Stimulated activated CD4-positive, alpha-beta T cell treated with anti-CD3 and anti-CD28 coated beads, Interleukin-4, amount 100 ng/mL, for 48 hours (primary cell): ENCODE measurements at places on chromosomes 7 and 10.

- DNase-seq = peak; percentile 36
These were observed 45.8 kb upstream of the WIPI2 start for GRCh38 chr7:5143935-5144903.

- no peak for DNase-seq
These were observed 3.0 kb downstream of the BRI3 start for GRCh38 chr7:98284335-98285036.

DNA sequence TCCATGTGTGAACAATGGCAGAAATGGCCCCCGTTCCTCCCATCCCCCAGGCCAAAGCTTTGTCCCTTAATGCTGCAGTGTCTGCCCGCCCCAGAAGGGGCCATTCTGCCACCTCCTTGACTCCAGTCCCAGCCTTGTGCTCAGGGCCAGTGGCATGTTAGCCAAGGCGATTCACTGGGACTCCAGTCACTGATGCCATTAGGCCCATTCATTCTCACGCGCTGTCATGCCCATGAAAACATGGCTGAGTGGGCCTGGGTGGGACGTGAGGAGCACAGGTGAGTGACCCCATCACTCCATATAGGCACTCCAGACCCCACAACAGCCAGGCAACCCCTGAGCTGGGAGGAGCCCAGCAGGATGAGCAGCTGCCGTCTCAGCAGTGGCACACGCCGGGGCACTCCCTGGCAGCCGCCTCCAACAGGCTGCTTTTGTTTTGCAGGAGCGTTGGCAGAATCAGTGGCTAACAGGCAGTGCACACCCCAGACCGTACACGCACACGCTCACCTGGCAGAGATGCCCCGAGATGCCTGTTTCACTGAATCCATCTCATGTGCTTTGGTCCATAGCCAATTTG lies 79.5 kb downstream of the TCERG1L start:
- DNase-seq = no peak

- DNase-seq = no peak
These were observed 179.5 kb upstream of the TMEM106B start for GRCh38 chr7:12031638-12032037.

DNA sequence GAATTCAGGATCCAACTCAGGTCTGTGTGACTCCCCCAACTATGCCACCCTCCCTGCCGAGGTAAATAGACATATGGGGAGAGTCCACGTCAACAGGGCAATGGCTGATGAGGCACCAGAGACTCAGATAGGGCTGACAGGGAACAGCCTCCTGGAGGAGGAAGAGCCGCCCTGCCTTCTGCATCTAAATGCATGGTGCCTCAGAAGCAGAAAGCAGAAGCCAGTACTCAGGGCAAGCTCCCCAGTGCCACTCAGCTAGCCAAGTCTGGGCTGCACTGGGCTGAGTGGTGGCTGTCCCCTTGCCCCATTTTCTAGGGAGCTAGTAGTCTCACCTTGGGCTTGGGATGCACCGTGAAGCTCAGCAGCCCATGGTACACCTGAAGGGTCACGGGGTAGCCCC lies 11.0 kb downstream of the RRP12 start:
- no peak for DNase-seq

- no peak for DNase-seq
These were observed 670.1 kb downstream of the REEP3 start for GRCh38 chr10:64191286-64191685.

GRCh38 chr10:124629415-124629814 lies 114.8 kb downstream of the FAM53B start:
- DNase-seq = no peak

- no peak for DNase-seq
These were observed 51.5 kb downstream of the RBM17 start for GRCh38 chr10:6140141-6140841.

GRCh38 chr10:124224331-124225028 lies 131.1 kb upstream of the CHST15 start:
- DNase-seq = no peak

DNA sequence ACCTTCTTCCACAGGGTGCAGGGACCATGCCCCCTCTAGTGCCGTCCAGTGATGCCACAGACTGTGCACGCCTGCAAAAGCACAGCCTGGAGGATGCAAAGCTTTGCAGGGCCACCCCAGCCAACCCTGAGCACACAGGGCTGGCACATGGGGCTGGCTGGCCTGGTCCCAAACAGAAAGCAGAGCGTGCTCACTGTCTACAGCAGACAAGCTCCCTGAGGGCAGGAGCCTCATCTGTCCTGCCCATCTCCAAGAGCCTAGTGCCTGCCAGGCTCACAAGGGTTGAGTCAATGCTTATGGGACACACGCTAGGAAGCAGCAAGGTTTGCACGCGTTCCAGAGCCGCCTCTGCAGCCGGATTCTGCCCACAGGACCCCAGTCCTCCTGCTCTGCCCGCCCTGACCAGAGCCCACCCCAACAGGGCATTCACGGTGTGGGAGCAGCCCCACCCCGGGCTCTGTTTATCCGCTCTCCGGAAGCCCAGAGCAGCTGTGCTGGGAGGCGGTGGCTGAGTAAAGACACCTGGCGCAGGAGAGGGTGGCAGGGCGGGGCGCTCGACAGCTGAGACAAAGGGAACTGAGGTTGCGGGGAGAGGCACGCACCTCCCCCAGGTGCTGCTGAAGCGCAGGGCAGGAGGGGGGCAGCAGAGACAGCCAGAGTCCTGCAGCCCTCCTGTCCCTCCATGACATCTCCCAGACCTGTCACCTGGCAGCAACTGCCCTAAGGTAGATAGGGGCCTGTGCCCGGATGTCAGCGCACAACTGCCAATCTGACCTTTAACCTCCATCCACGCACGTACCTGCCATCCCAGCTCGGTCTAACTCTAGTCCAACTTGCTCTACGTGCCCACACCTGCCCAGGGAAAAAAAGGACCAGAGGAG lies 4.3 kb downstream of the KCNH2 start:
- no peak for DNase-seq

GRCh38 chr7:130887957-130888371 lies 154.0 kb upstream of the KLF14 start:
- no peak for DNase-seq

DNA sequence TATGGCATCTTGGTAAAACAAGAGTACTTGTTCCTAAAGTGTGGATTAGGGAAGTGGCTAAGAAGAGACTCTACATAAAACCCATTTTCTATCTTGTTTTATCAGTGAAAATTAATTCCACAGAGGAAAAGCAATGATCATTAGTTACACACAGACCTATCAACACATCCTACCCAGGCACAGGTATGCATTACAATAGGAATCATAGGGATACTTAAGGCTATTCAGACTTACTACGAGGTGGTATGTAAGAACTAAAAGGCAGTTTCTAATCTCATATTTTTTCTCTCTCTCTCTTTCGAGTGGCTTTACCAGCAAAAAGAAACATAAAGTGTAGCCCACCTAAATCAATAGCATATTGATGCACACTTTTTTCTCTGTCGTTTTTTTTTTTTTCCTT lies 166.3 kb upstream of the FEZF1 start:
- no peak for DNase-seq

GRCh38 chr10:126806498-126806897 lies 98.7 kb upstream of the DOCK1 start:
- DNase-seq = no peak

DNA sequence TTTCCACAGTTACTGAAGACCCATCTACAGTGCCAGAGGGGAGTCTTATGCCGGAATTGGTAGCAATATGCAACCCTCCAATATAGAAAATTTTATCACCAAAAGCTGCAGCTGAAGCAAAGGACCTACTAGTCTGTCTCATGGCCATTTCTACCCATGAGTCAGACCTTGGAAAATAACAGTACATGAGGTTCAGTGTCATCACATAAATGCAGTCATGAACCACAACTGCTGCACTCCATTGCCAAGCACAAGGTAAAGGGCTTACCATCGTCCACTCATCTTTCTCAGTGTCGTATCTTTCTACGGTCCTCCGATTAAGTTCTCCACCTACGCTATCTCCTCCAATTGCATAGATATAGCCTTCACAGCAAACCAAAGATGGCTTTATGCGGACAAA lies 21.8 kb downstream of the KBTBD2 start:
- DNase-seq = no peak

DNA sequence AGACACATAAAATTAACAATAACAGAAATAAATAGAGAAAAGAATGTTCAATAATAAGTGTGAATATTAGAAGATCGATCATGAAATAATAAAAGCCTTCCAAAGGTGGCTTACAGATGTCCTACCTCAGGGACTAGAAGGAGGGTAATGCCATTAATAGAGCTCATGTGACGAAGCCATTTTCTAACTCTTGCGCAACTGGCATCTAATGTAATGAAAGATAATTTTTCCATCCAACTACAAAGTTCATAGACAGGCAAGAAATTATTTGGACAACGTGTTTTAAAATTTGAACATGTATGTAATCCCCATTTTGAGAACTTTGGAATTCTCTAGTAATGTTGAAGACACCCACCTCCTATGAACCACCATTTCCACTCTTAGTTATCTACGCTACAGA lies 1394.3 kb upstream of the LRRTM3 start:
- no peak for DNase-seq

DNA sequence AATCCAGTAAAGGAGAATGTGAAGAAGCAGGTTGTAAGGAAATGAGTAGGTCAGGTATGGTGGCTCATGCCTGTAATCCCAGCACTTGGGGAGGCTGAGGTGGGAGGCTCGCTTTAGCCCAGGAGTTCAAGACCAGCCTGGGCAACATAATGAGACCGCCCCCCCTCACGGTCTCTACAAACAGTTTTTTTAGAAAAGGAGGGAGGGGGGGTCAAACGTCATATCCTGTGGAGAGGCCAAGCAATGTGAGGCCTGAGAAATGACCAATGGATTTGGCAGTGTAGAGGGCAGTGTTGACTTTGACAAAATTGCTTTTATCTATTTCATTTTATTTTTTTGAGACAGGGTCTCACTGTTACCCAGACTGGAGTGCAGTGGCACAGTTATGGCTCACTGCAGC lies 2.3 kb upstream of the DNAJB12 start:
- no peak for DNase-seq

DNA sequence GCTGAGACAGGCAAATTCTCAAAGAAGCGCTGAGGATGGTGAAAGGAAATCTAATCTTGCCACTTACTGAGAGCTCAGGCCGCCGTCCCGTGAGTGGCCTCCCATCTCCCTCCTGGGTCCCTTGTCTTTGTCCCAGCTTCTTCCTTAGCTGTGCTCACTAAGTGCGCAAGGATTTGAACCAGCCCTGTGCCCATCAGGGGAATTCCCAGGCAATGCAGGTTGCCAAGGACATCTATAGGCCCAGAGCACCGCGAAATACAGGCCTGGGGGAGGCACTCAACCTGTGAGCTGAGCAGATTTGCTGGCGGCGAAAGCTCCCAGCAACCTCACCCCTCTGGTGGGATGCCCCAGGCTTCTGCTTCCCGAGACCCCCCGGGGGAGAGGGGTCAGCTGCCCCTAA lies 64.8 kb downstream of the OAT start:
- DNase-seq = no peak

DNA sequence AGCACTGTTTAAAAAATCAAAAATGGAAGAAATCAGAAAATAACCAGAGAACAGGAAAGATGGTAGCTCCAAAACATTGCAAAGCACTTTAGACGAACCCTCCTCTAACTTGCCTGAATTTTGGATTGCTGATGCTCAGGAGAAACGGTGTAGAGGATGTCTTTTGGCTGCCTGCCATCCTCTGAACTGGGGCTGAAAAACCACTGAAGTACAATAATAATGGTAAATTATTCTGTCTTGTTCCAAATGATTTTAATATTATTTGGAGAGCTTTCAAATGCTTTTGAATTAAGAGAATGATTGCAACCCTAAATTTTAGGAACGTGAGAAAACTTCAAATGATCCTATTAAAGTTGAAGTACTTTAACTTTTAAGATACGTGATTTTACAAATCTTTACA lies 167.3 kb upstream of the SLC13A1 start:
- DNase-seq = no peak

DNA sequence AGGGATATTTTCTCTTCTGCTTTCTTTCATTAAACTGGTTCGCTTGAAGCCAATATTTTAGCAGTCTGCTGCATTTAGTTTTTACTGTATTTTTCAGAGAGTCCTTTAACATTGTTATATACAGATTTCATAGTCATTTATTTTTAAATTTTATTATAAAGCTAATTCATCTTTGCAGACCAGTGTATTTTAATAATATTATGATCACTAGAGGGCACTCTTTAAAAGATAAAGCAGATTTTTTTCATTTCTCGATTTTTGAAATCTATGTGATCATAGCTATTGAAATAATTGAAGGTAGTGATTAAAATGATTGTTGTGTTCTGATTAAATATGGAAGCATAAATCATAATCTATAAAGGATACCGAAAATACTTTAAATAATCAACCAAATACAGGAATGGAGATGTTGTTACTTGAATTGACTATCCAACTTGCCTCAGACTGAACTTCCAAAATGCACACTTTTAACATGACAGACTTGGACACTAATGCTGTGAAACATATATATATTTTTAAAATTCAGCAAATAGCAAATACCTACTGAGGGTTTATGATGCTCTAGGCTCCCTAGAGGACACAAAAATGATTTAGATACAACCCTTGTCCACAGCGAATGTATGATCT lies 35.2 kb downstream of the ST7 start:
- no peak for DNase-seq

DNA sequence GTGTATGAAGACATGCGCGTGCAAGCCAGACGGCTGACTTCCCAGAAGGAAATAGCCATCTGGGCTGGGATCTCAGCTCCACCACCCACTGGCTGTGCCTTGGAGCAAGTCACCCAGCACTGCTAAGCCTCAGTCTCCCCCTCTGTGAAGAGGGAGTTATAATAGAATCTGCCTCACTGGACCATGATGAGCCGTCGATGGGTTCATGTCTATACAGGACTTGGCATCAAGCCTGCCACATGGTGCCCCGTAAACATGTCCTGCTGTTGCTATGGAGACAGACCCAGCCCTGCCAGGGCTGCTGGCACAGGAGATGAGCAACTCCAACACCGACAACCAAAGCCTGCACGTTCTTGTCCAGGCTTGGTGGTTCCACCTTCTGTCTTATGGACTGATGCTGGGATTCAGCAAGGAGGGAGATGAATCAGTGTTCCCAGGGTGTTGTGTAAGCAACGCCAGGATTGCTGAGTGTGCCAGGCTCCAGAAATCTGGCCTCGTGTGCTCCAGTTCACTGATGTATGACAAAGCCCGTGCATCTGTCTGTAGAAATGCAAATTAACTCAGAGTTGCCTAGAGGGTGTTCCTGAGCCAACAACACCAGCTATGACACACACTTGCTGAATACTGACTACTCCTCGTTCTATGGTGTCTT lies 5.6 kb downstream of the GPR15LG start:
- no peak for DNase-seq

DNA sequence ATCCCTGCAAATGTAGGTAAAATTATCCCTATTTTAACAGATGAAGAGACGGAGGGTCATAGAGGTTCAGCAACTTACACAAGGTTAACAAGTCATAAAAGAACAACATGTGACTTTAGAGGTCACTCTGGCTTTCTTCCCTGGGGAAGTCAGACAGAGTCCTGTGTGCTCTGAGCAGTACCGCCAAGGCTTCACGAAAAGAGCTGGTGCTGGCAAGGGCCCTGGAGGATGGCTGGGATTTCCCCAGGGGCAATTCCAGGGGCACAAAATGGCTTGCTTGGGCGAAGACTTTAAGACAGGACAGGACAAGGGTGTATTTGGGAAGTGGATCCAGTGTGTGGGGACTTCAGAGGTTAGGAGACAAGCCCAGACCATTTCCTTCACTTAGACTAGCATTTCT lies 144.1 kb downstream of the PIP4K2A start:
- no peak for DNase-seq
